Stimulated activated naive CD4-positive, alpha-beta T cell (primary cell): ENCODE measurements at places on chromosomes 1 and 21.

GRCh38 chr1:234658138-234658537 is 48.2 kb upstream of the IRF2BP2 start:
- DNase-seq: no peak

DNA sequence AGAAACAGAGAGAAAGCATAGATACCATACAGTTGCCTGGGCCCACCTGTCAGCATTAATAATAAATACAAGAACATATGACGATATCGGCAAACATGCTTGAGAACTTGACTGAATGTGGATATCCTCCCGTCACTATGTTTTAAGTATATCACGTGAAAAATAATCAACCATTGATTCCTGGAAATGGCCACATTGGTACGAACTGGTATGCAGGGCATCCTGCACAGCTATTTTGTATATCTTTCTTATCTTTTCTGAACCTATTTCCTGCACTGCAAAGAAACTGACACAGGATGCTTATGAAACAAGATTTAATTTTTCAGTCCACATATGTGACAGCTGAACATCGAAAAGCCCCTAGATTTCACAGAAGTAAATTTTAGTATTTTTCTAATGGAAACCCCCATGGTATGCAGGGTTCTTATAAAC is 22.8 kb upstream of the RGS1 start:
- DNase-seq: no peak

DNA sequence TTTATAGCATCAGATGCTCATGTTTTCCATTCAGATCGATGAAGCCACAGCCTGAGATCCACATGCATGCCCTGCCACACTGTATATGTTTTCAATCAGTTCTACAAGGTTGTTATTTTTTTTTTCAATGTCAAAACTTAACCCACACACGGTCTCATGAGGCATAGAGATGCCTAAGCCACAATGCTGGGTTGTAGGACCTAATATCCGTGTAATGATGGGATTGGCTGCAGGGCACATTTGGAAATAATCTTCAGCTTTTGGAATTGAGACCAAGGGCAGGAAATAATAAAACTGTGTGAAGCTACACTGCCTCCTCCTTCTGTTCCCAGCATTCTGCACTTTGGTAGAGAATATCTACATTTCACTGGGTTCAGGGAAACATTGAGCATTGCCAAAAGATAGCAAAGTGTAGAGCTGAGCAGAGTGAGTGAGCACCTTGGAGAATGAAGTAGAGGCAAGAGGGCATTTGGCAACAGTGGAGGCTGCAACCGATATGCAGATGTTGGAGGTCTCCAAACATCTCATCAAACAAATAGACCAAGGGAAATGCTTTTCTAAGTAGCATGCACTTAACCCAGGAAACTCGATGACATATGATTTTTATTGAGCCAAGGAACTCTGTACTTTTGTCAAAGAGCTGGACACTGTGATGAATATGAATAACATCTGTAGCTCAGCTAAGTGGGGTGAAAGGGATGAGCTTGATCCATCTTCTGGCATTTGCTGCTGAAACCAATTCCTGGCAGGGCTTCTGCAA is 176.7 kb downstream of the LYPLAL1 start:
- no peak for DNase-seq

DNA sequence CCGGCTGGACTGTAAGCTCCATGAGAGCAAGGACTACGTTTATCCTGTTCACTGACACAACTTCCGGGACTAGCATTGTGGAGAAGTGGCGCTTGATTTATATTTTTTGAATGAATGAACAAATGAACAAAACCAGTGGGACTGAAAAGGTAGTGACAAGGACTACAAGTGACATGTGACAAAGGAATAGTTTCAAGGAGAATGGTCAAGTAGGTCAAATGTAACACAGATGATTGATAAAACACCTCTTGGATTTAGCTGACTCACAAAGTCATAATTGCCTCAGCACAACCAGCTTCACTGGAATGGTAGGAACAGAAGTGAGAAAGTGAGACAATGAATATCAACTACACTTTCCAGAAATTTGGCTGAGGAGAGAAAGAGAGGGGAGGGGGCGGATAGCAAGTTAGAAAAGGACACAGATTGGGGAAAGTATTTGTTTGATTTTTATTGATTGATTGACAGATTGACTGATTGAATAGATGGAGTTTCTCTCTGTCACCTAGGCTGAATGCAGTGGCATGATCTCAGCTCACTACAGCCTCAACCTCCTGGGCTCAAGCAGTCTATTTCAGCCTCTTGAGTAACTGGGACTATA is 14.2 kb downstream of the MTF1 start:
- DNase-seq: no peak

- no peak for DNase-seq
Measured at GRCh38 chr21:46092811-46093667, 4.9 kb upstream of the COL6A2 start.

- DNase-seq: no peak
Measured at GRCh38 chr1:114024049-114024448, 44.8 kb downstream of the OLFML3 start.

- DNase-seq: no peak
Measured at GRCh38 chr1:62508187-62508758, 71.4 kb downstream of the USP1 start.

- DNase-seq: no peak
Measured at GRCh38 chr21:43354026-43354420, 72.9 kb downstream of the SIK1 start.

- no peak for DNase-seq
Measured at GRCh38 chr1:18746981-18747380, 112.5 kb downstream of the TAS1R2 start.

DNA sequence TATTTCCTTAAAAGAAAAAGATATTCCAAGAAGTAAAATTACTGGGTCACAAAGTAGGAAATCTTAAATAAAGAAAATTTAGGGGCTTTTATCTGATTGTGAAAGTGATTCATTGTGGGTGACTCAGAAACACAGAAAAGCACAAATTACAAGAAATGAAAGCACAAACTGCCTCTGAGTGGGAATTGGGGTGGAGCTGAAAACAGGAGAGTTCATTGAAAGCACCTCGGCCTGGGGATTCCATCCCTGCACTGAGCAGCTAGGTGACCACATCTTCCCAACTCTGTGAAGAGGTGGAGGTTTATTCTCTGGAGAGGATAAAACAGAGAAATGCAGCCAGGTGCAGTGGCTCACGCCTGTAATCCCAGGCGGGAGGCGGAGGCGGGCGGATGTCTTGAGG is 7.4 kb downstream of the GJA4 start:
- no peak for DNase-seq
